AML-193 (cell line): ENCODE measurements at places on chromosomes 4 and X.

GRCh38 chr4:55524844-55525571 is 21.7 kb downstream of the CLOCK start:
- no peak for DNase-seq

DNA sequence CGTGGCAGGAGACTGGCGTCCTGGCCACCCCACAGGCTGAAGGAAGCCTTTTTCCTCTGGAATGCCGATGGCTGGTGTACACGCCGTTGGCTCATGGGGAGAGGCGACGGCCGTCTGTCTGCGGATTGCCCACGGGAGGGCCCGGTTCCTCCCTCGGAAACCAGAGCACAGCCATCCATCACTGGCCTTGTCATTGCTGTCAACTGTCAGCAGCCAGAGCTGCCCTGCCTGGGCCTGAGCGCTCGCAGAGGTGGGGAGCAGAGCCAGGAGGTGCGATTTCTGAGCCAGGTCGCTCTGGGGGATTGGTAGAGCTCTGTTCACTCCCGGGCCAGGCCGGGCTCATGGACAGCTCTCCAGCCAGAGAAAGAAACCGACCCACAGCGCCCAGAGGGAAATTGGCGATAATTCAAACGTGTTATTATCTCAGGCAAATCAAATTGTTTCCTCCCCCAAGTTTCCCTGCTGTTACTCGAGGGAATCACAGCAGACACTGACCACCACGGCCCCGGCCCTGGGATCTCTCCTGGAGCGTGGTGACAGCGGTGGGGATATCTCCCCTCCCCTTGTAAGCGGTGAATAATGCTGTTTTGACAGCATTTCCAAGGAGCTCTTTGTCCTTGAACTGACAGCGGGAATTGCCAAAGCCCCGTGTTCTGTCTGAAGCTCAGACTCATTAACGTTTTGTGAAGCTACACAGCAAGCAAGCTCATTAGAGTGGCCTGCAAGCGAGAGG is 220.9 kb upstream of the PSAPL1 start:
- no peak for DNase-seq

GRCh38 chr4:110005461-110006056 is 92.9 kb downstream of the EGF start:
- peak; percentile 74 for DNase-seq

- no peak for DNase-seq
These were observed 425.1 kb downstream of the RAB28 start for GRCh38 chr4:13059019-13059418.

DNA sequence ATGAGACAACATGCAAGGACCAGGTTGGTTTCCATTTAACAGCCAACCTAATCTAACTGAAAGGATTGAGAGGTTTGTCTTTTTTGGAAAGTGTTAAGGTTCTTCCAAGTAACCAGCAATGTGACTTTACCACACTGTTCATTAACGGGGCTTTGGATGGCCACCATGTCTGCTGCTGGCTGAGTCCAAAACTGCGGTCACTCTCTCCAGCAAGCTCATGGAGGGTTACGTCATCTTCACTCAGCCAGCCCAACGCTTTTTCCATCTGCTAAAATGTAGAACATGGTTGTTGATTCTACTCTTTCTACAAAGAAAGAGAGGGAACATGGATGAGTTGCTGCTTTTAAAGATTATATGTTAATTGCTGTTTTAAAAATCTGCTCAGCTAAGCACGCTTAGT is 11.0 kb downstream of the PKD2 start:
- no peak for DNase-seq

GRCh38 chr4:63921561-63921960 is 487.7 kb downstream of the TECRL start:
- DNase-seq = no peak

GRCh38 chrX:47661539-47661938 is 2.6 kb upstream of the UXT start:
- no peak for DNase-seq

GRCh38 chr4:177410566-177410965 is 31.7 kb downstream of the AGA start:
- DNase-seq = no peak

DNA sequence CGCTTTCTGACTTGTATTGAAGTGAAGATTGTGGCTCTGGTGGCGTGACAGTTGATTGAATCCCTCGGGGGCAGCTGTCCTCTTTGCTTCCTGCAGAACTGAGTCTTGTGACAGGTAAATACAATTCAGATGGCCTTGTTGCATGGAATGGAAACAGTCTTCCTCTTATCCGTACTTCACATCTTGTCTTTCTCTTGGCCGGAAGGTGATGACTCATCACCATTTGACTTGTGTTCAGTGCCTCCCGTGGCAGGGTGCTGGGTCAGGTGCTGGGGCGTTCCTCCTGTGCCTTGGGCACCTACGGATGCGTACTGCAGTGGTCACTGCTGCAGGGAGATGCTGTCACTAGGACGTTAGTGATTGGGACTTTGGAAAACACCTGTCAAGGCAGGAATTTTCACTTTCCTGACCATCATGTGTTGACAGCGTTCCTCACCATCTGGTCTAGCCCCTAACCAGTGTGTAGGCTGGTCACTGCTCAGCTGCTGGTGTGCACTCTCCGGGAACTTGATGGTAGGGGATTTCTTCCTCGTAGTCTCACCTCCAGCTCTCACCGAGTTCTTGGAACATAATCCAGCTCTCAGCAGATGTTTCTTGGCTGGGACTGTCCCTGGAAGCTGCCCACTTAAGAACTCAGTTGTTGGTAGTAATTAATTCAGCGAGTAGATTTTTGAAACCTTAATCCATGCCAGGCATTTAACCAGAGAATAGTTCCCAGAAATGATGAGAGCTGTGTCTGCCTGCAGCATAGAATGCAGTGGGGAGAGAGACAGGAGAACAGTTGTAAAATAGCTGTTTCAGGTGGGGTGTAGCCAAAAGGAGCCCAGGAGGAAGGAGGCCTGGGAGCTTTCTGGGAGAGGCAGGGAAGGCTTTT is 7.2 kb downstream of the TBC1D14 start:
- peak; percentile 46 for DNase-seq

DNA sequence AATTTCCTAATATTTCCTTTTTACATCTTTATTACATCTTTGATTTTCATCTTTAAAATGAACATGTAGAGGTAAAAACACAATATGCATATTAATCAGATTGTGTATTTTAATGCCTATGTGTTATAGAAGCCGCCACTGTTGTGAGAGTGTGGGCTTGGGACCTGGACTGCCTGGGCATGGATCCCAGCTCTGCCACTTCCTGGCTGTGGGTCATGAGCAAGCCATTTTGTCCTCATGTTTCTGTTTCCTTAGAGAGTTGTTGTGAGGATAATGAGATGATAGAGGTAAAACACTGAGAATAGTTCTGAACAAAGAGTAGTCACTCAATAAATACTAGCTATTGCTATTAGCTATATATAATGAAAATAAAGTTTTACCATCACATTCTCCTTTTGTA is 38.4 kb upstream of the SCOC start:
- DNase-seq = no peak

- DNase-seq = peak; percentile 62
These were observed 651 bp upstream of the SAP30 start for GRCh38 chr4:173370130-173370476.

DNA sequence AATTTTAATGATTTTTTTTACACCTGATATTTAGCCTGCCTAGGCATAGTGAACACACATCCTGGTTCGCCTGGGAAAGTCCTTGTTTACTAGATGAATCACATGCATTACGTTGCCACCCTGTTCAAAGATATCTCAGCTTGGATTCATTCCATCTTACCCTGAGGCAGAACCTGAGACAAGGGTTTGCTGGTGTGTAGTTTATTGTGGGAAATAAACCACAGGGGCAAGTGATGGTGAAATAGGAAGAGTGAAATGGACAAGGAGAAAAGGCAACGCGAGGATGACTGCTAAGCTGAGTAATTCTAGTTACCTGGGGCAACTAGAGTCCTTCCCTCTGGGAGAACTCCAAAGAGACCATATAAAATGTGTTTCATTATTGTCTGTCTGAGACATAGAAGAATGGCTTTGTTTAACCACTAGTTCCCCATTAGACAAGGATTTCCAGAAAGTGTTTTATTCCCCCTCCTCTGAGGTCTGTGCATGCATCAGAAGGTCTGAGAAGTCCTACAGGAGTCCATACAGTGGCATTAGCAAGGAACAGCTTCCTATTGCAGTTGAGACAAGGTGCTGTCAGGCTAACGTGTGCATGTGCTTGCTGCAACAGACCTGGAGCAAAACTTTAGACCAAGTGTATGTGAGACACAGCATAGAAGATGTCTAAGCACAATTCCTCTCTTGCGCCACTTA is 797.3 kb upstream of the FRG1 start:
- no peak for DNase-seq

- no peak for DNase-seq
These were observed 1.1 kb upstream of the SEPTIN6 start for GRCh38 chrX:119693996-119694451.
